ENCODE measurements at places on chromosomes 2 and 18.

- no peak for DNase-seq
These were observed 52.2 kb downstream of the INPP5D start for GRCh38 chr2:233112329-233112728.

- no peak for DNase-seq
These were observed 28.0 kb upstream of the KCMF1 start for GRCh38 chr2:84942964-84943421.

- DNase-seq, result no peak
These were observed 107.2 kb downstream of the ZEB2 start for GRCh38 chr2:144412709-144413108.

DNA sequence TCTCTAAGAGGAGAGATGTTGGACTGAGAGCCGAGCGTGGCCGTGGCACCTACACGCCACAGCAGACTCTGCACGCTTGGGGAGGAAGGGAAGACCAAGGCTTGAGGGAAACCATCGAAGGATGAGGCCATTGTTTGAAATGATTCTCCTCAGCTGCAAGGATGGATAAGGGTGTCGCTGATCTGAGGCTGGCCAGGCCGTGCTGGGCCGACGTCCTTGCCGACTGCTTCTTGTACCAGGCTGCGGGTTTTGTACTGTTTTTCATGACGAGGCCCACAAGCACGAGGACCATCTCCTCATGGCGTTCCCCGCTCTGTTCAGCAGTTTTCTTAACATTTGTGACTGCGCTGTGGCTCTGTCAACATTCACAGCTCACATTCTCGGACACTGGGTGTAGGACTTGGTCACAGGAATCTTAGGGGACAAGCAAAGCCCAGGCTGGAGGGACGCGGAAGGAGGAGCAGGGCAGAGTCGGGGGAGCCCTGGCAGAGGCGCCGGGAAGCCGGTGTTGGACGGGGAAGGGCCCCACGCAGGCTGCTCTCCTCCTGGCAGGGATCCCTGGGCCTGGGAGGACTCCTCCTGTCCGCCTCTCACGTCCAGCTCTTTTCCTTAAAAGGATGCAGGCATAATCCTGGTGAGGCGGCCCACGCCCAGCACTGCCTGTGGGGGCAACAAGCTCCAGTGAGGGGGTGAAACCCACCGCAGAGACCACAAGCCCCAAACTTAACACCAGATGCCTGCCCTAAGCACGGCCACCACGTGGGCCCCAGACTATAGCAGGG is 259.0 kb upstream of the SALL3 start:
- DNase-seq, result no peak

- no peak for DNase-seq
These were observed 55.3 kb upstream of the HK2 start for GRCh38 chr2:74778381-74779264.

DNA sequence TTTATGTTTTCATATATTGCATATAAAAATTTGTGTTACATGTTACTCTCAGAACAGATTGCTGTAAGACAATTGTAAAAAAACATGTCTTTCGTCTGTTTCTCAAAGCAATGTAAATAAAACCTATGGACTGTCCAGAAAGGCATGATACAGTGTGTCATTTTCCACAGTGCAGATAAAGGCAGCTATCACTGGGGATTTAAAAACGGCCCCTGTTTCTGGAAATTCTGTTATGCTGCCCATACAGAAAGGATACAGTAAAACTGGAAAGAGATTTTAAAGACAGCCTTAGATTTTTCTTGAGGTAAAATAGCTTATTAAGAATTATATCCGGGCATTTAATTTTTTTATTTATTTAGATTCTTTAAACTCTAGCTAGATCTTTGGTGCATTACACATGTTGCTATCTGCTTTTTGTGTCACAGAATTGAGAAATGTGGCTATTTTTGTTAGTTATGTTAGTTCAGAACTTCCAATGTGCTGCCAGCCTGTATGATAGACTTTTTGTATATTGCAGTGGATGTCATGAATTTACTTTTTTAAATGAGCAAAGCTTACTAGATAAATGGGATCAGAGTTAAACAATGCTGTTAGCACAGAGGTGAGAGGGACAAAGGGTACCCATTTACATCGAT is 859 bp upstream of the INO80D start:
- DNase-seq, result no peak

DNA sequence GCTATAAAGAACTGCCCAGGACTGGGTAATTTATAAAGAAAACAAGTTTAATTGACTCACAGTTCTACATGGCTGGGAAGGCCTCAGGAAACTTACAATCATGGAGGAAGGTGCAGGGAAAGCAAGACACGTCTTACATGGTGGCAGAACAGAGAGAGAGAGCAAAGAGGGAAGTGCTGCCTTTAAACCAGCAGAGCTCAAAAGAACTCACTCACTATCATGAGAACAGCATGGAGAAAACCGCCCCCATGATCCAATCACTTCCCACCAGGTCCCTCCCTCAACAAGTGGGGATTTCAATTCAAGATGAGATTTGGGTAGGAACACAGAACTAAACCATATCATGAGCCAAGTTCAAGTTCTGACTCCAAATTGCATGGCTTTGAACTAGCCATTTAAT is 62.8 kb upstream of the PPP1CB start:
- no peak for DNase-seq

- DNase-seq, result no peak
These were observed 164.6 kb downstream of the TMEM247 start for GRCh38 chr2:46643951-46644350.

DNA sequence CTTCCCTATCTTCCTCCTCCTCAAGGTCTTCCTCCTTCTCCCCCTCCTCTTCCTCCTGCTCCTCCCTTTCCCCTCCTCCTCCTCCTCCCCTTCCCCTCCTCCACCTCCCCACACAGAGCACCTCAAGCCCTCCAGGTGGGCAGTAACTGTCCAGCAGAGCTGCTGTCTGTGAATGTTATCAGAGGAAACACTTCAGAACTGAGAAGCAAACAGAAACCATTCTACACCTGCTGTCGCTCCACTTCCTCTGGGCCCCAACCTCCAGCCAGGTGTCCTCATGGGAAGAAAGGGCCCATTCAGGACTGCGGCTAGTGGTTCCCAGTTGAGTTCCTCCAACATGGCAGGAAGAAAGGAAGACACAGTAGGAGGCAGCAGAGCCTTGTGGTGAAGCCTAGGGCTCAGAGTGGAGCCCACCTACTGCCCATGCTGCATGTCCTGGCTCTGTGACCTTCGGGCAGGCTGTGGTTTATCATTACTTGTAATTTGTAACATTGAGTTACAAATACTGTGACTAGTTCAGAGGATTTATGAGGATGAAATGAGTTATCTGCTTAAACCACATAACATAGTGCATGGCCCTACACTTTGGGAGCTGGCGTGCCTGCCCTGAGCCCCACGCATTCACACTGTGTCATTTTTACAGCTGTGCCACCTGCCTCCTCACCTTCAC is 165.9 kb upstream of the ID2 start:
- no peak for DNase-seq
